ENCODE measurements at places on chromosomes 1 and 21.

- DNase-seq, result no peak
Measured at GRCh38 chr1:170596701-170597100, 64.7 kb downstream of the GORAB start.

DNA sequence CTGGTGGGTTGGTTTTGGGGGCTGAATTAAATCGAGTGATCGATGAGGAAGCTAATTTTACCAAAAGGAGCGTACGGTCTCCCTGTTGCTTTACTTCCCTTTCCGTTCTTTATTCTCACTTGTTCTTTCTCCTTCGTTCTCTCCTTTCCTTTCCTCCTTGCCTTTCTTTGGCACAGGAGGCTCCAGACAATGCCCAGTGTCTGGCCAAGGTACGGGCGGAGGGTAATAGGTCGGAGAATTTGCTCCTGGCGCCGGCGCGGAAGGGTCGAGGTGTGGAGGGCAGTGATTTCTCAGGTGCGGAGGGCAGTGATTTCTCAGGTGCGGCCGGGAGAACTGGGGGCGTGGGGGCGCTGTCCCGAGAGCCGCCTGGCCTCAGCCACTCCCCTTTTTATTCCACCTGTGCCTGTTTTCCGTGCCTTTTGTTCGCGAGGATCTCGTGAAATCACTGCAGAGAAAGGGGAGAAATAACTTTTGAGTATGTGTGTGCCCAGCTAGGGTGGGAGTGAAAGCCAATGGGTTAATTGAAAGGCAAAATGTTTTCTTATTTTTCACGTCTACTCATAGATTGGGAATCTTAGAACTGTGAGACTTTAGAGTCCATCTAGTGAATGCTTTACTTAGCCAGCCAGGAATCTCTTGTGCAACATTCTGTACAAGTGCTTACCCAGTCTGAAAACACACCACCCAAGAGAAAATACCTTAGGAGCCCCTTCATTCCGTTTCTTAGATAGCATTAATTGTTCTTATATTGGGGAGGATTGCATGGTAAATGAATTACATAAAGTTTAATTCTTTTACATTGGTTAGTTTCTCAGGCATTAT, 1.3 kb downstream of the FNBP1L start:
- no peak for DNase-seq

- DNase-seq, result no peak
Measured at GRCh38 chr1:55938376-55938850, 641.0 kb downstream of the PLPP3 start.

- DNase-seq, result no peak
Measured at GRCh38 chr21:34640858-34641257, 25.9 kb upstream of the RCAN1 start.

DNA sequence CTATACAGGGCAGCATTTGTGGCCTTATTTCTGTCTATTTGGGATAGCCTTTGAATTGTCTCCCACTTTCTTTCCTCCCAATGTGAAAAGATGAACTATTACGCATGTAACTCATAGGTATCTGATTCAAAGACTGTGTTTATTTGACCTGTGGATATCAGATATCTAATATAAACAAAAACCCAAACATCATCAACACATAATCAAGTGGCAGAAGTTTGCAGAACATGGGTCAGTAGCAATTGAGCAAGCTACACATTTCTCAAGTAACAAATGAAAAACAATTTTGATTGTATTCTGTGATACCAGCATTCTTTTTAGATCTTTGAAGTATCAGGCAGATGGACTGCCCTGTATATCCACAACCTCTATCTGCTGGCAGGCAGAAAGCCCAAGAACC, 490.5 kb upstream of the ADGRL2 start:
- no peak for DNase-seq

DNA sequence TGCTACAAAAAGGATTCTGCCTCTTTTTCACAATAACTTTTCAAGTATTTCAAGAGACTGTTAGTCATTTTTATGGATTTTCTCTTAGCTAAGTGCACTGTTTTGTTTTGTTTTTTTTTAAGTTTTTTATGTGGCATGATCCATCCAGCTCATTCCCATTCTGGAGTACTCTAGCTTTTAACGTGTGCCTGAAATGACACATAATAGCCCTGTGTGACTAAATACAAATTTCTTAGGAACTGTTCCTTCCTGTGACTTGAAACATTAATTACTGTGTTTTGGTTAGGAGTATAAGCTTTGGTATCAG, 143.9 kb downstream of the HS2ST1 start:
- no peak for DNase-seq

DNA sequence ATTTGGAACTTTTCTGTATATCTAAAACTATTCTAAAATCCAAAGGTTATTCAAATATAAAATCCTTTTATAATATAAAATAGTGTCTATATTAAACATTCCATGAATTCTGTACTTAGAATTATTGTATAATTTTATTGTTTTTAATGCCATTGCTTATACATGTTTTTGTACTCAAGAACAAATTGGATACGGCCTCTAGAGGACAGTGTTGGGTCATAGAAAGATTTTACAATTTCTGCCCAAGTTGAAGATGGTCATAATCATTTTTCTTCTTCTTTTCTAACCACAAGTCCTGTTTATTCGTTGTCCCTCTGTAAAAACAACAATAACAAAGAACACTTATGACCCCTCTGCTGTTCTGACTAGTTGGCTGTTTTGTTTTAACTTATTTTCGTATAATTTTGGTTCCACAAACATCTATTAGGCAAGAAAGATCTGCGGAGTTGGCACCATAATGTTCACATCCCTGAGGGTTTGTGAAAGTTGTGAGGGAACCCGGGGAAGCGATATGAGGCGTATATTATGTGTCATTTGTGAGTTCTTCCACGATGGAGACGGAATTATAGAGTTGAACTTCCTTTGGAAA, 75.7 kb upstream of the KIF26B start:
- no peak for DNase-seq

DNA sequence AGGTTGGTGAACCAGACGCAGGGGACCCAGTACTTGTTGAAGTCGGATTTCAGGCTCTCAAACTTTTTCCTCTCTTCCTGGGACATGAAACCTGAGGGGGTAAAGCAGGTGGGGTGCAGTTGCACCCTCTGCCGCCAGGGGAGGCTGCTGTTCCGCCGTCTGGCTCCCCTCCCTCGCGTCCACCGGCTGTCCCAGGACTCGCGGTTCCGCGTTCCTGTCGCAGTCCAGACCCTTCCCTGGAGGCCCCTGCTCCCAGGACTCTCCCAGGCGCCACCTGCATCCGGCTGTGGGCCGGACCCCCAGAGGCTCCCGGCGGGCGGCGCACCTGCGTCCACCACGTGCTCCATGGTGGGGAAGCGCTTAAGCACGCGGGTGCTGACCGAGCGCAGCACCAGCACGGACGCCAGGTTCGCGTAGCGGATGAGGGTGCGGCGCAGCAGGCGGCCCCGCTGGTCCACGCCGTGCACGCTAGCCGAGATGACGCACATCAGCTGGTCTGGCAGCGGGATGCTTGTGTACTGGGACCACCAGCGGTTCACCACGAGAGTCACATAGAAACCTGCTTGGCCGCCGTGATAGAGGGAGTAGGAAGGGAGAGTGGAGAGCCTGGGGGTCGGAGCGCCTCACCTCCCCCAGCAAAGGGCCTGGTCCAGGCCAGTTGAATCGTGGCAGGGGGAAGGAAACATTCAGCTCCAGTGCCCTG, 1.7 kb downstream of the BEST4 start:
- no peak for DNase-seq

DNA sequence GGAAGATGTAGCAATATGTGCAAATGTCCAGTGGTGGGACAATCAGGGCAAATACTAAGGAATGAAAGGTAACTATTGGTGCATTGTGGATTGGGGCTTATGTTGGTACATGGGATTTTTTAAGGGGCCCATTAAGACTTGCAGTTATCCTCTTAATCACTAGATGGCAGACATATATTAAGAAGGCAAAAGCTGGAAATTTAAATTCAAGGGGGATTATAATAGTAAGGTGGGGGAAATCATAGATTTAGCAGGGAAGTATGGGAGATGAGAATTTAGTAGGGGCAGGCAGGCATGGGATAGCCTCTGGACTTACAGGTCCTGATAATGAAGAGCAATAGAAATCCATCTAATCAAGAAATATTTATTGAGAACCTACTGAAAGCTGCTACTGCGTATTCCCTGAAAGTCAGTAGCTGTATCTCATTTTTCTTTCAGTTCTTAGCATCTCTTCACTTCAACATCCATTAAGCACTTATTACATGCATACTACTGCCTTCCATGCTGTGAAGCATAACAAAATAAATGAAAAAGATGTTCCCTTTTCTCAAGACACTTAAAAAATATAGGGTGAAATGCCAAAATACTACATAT, 251.8 kb downstream of the CRB1 start:
- no peak for DNase-seq

DNA sequence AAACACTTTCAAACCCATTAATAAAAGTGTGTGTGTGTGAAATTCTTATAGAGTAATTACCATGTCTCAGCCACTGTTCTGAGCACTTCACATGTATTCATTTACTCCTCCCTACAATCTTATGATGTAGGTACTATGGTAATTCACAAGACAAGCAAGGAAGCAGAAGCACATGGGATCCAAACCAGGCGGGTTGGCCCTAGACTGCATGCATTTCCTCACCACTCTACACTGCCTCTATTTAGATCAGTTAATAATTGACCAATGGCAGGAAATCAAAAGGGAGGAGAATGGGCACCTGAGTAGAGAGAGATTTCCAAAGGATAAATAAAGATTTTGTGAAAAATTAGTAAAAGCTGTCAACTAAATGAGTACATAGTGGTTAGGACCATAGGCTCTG, 15.7 kb downstream of the MAP3K21 start:
- DNase-seq, result no peak

- DNase-seq, result no peak
Measured at GRCh38 chr1:191577213-191577612, 581.0 kb upstream of the RGS18 start.

- no peak for DNase-seq
Measured at GRCh38 chr1:180787628-180788307, 124.9 kb upstream of the KIAA1614 start.

GRCh38 chr1:84871181-84871580, 21.8 kb downstream of the LPAR3 start:
- DNase-seq, result no peak

GRCh38 chr1:57082711-57083439, 117.1 kb upstream of the C8B start:
- DNase-seq, result no peak

DNA sequence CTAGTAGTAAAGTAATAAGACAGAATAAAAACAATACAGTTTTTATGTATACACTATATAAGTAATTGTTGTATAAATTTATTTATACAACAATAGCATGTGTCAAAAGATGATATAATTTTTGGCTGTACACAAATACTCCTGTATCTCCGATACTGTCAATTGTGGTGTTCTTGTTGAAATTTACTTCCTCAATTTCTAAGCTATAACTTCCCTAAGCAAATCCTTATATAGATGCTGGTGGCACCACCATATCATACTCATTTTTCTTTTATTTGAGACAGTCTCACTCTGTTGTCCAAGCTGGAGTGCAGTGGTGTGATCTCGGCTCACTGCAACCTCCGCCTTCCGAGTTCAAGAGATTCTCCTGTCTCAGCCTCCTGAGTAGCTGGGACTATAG, 141.0 kb upstream of the HP1BP3 start:
- no peak for DNase-seq

DNA sequence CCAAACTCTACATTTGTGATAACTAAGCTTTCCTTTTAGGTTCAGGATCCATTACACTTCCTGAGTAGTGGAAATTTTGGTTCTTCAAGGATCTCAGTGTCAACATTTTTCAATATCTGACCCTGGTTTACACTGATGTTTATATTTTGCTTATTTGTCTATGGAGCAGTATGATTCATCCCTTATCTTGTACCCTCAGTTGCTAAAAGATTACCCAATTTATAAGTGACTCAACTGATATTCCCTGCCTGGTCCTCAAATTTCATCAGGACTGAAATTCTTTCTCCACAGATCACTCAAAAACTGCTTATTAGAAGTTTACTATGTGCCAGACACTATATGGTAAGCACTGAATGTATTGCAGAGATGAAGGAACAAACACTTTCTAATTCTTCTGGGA, 139.1 kb upstream of the CHRM3 start:
- DNase-seq, result no peak

- DNase-seq, result no peak
Measured at GRCh38 chr1:218498056-218498938, 153.2 kb downstream of the TGFB2 start.

DNA sequence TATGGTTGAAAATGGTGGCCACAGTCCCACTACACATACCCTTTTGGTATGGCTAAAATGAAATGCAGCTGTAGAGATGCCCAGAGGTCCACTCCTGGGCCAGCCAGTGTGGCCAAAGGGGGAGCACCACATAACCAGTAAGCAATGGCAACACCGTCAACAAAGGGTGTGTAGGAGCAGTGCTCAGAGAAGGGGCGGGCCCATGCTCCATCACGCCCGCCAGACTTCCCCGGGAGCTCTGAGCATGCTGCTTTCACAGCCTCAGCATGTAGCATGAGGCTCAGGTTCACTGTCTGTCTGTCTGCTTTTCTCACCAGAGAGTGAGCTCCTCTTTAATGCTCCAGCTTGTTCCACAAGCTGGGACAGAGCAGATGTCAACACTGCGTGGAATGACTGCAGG, 537.6 kb downstream of the MATN1 start:
- no peak for DNase-seq

GRCh38 chr1:232894436-232894835, 56.0 kb upstream of the NTPCR start:
- DNase-seq, result no peak

DNA sequence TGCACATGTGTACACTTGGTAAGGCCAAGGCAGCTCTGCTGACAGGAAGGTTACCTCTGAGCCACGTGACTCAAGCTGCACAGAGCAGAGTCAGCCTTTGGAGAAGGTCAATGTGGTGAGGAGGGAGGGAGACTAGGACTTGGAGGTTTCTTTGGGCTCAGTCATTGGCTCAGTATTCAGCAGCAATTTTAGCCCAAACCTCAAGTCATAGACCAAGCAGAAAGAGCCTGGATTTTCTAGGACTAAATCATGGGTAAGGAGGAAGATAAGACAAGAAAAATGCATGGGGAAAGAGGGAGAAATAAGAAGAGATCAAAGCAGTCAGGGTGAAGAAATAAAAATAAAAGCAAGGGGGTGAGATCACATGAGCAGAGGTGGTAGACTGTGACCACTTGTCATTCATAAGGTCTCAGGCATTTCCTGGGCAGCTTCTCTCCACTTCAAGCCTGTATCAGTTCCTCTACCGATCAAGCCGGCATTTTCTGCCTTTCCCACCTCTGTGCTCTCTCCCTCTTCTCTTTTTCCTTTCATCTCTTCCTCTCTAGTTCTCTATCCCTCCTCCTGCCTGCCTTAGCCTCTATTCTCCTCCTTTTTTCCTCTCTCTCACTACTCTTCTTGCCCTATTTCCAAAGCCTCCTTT, 51.7 kb upstream of the DUSP10 start:
- no peak for DNase-seq

GRCh38 chr1:39076799-39077148, 50.6 kb downstream of the NDUFS5 start:
- DNase-seq, result no peak

DNA sequence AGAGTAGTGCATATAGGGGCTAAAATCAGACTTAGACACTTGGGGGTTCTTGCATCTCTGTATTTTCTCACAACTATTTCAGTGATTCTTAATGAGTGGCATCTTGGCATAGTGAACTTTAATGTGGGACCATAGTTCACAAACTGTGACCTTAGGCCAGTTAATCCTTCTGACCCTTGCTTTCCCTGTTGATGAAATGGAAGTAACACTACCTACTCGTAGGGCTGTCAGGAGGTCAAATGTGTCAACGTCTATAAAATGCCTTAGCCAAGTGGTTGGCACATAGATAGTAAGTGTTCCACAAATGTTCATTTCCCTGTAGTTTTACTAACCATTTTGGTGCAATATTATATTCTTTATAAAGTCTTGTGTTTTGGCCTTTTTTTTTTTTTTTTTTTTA, 49.4 kb downstream of the DYRK1A start:
- DNase-seq, result no peak

GRCh38 chr1:109239409-109240068, 9.8 kb upstream of the CELSR2 start:
- DNase-seq, result no peak

Measured in stimulated activated CD4-positive, alpha-beta T cell treated with anti-CD3 and anti-CD28 coated beads, Interleukin-1b, Interleukin-23, amount 100 ng/mL, for 1 hour (primary cell).